ENCODE measurements at places on chromosomes 1 and 21.
A peak's percentile ranks its signal among the peaks of the same experiment; 100 is the strongest.

GRCh38 chr21:28272272-28272992 is 720.2 kb downstream of the LTN1 start:
- DNase-seq = no peak

- peak; percentile 68 for DNase-seq
Observed at GRCh38 chr1:8152731-8153702, 126.9 kb upstream of the ERRFI1 start.

- no peak for DNase-seq
Observed at GRCh38 chr1:116361648-116362047, 11.4 kb upstream of the ATP1A1 start.

- DNase-seq = no peak
Observed at GRCh38 chr1:111487133-111487532, 13.3 kb downstream of the C1orf162 start.

DNA sequence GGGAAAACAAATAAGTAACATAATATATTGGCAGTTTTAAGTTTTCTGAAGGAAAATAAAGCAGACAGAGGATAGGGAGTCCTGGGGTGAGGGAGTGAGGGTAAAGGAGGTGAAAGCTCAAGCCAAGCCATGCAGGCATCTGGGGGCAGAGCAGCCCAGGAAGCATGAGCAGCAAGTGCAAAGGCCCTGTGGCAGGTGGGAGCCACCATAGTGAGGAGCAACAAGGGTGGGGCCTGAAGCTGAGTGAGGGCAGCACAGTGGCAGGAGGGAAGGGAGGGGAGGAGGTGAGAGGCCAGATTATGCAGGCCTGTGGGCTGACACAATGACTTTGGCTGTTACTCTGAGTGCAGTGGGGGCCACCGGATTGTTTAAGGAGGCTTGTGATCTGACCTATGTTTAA is 138.8 kb upstream of the TNR start:
- no peak for DNase-seq

- no peak for DNase-seq
Observed at GRCh38 chr1:52603630-52604029, 1.5 kb downstream of the GPX7 start.

- DNase-seq = no peak
Observed at GRCh38 chr1:45410850-45411509, 70.7 kb upstream of the MUTYH start.

DNA sequence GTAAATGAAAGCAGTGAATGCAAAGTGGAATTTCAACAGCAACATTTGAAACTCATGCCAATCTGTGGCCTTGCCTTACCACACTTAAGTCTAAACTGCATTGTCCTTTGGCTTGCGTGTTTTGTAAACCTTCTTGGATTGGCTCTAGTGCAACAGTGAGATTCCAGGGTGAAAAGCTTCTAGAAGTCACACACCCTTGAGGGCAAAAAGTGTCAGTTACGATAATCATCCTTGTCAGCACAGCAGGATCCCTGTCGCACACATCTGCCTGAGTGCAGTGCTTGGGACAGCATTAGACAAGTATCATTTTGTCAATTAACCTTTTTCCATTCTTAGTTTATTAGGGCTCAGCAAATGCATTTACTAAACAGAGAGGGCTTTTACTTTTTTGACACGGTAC is 243.4 kb upstream of the PTBP2 start:
- no peak for DNase-seq

- DNase-seq = no peak
Observed at GRCh38 chr21:31847761-31848160, 25.1 kb upstream of the HUNK start.

- DNase-seq = no peak
Observed at GRCh38 chr1:51623025-51623424, 6.1 kb downstream of the OSBPL9 start.

DNA sequence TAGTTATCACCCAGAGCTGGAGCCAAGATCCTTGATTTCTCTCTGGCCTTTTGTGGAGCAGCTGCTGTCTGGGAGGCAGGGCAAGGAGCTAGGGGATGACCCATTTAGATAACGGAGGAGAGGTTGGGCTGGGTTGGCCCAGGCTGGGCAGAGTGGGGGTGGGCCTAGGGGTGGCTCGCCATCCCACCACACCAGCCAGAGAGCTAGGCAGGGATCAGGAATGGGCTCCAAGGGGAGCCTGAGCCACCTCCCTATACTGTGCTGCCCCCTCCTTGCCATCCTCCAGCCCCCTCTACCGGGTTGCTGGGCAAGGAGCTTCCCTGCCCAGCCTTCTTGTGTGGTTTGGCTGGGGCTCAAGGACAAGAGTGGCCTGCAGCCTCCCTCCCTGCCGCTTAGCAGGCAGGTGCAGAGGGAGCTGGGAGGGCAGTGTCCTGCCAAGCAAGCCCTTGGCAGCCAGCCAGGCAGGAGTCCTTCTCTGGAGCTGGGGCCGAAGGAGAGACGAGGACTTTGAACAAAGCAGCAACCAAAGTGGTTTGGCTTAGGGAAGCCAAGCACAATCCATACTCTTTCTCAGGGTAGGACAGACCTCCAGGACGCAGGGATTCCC is 4.1 kb downstream of the NUAK2 start:
- no peak for DNase-seq

DNA sequence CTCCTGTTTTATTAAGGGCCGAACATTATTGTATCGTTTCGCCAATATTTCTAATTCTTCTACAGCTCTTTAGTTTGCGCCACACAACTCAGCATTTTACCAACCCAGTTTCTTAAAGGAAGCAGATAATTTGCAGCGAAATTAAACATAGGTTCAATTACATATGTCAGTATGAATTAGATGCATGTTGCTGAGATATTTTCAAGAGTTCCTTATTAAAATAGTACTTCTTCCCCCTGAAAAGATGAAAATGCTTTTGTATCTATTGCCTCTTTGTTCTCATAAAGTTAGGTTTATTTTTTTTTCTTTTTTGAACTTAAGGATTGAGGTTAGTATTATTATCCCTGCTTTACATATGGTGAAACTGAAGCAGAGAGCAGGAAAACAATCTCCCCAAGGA is 183.5 kb upstream of the C1orf105 start:
- no peak for DNase-seq

- no peak for DNase-seq
Observed at GRCh38 chr1:72442262-72442661, 159.9 kb upstream of the NEGR1 start.

- no peak for DNase-seq
Observed at GRCh38 chr1:8902765-8903164, 24.3 kb upstream of the ENO1 start.

DNA sequence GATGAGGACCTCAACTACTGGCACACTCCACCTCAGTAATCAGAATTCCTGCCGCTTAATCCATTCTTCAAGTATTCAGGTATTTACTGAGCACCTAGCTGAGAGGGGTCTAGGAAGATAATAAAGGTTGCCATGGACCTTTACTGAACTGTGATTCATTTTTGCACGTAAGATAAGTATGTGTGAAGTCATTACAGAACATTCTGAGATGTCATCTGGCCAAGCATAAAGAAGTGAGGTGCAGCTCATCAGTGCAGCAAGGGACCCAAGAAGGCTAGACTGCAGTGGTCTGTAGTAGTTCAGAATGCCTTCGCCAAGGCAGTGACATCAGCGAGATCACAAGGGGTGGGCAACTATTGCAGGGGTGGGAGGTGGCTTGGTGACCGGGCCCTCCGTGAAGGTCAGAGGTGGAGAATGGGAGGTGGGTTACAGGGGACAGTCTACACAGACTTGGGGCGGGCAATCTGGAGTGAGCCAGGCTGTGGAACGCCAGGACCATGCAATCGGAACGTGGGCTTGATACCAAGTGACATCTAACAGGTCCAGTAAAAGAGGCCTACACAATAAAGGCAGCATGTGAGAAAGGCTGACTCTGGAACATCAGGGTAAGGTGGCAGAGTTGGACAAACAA is 107.4 kb downstream of the SLC45A1 start:
- no peak for DNase-seq

- DNase-seq = no peak
Observed at GRCh38 chr1:152959801-152960451, 10.5 kb upstream of the SPRR4 start.

GRCh38 chr1:18041102-18041501 is 66.5 kb upstream of the IGSF21 start:
- DNase-seq = no peak

- no peak for DNase-seq
Observed at GRCh38 chr1:4602462-4603294, 51.7 kb upstream of the AJAP1 start.

- DNase-seq = no peak
Observed at GRCh38 chr21:36606287-36606982, 92.5 kb upstream of the SIM2 start.

GRCh38 chr1:206909161-206909882 is 12.1 kb downstream of the IL24 start:
- peak; percentile 34 for DNase-seq

- no peak for DNase-seq
Observed at GRCh38 chr1:31239653-31240241, at the start of gene NKAIN1. Gene NKAIN1, minus strand, starts transcription at chr1:31239887. Its CDS starts 340 bp downstream, at chr1:31239547.

GRCh38 chr1:12422488-12422887 is 192.7 kb downstream of the VPS13D start:
- no peak for DNase-seq

GRCh38 chr21:31903896-31904295 is 31.1 kb downstream of the HUNK start:
- DNase-seq = no peak

- DNase-seq = no peak
Observed at GRCh38 chr1:222582099-222582774, 7.5 kb downstream of the TAF1A start.

GRCh38 chr1:212503714-212504113 is 71.0 kb downstream of the NENF start:
- no peak for DNase-seq

GRCh38 chr1:246768403-246769020 is 44.3 kb downstream of the SCCPDH start:
- no peak for DNase-seq

DNA sequence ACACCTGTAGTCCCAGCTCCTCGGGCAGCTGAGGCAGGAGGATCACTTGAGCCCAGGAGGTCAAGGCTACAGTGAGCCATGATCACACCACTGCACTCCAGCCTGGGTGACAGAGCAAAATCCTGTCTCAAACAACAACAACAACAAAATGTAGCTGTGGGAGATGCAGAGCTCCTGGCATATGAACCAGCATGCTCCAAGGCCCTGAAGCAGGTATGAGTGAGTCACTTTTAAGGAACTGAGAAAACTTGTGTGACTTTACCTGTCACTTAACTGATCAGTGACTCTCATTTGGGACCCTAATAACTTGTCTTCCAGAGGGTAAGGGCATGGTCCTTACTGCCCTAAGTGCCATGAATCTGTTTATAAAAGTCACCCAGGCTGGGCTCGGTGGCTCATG is 19.4 kb upstream of the TMEM222 start:
- no peak for DNase-seq

DNA sequence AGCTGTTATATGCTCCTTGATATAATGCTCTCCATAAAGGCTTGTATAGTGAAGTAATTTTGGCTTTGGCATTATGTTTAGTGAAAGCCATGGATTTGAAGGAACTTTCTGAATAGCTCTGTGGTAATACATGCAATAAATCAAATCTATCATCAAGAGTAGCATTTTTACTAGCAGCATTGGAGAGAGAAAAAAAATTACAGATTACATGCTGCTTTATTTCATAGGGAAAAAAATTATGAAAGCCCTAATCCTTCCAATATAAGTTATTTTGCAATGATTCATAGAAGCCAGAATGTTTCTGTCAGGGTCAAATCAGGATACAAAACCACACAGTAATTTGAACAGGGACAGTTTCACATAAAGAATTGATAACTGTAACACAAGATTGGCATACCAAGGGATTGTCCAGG is 250.0 kb downstream of the SPATA17 start:
- no peak for DNase-seq

GRCh38 chr1:238406098-238406860 is 515.6 kb upstream of the ZP4 start:
- DNase-seq = no peak

GRCh38 chr1:245285168-245285567 is 130.4 kb downstream of the KIF26B start:
- DNase-seq = no peak

DNA sequence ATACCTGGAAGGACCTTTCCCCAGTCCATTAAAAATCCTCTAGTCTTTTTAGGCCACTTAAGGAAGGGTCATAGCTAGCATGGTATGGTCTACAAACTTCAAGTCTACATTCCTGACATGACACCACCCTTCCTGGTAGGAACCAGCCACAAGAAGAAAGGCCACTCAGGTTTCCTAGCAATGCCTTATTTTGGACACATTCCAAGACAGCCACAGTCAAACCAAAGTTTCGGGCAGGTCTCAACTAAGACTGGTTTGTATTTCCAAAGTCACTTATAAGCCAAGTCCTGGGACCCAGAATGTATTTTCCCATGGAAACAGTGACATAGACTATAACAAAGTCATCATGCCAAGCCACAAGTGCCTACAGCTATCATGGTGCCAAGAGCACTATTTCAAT is 50.6 kb upstream of the SLC44A3 start:
- no peak for DNase-seq

DNA sequence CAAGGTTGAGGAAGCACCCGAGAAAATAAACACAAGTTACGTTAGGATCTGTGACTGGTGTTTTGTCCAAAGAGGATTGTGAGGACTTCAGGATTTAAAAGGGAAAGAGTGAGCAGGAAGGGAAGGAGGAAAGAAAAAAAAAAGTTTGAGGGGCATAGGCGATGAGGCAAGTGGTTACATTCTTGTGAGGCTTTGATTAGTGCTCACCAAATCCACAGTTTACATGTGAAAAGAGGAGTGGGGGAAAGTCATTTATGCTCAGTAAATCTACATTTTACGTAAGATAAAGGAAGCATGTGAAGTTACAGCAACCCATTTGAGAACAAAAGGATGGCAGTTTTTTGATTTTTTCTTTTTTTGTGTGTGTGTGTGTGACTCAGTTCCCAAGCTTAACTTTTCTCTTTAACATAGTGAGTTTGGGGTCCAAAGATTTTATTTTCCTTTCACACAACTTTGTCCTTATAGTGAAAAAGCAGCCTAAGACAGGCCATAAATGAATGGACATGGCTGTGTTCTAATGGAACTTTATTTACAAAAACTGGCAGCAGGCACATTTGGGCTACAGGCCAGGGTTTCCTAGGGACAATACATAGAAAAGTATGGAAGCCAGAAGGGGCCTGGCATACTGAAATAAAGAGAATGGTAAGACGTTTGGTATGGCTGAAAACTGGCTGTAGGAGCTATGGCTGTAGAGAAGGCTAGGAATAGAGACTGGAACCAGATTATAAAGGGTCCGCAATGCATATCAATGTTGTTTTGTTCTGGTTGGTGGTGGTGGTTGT is 121.7 kb downstream of the FGGY start:
- DNase-seq = no peak

DNA sequence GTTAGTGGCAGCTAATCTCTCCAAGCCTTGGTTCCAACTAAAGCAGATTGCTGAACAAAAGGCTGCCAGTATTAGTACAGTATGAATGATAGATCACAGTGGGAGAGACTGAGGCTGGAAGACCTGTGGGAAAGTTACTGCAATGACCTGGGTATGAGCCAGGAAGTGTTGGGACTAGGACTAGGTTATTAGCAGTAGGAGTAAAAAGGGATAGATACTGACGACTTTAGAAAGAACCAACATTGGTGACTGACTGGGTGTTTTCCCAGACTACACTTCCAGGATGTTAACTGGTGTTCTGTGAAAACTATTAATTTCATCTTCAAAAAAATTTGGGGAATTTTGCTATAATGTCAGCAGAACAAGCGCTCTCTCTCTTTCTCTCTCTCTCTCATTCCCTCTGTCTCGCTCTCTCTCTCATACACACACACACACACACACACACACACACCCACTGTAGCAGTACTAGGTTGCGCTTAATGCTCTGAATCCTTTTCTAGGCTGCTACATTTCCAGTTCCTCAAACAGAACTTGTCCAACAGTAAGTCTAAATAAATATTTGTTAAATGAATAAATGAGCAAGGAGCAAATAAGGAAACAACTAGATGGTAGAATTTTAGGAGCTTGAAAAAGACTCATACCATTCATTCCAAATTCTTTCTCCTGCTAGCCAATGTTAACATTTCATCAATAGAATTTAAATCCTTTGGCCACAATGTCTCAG is 47.6 kb upstream of the RGS8 start:
- DNase-seq = no peak
